ENCODE measurements at places on chromosomes 11 and 22.

DNA sequence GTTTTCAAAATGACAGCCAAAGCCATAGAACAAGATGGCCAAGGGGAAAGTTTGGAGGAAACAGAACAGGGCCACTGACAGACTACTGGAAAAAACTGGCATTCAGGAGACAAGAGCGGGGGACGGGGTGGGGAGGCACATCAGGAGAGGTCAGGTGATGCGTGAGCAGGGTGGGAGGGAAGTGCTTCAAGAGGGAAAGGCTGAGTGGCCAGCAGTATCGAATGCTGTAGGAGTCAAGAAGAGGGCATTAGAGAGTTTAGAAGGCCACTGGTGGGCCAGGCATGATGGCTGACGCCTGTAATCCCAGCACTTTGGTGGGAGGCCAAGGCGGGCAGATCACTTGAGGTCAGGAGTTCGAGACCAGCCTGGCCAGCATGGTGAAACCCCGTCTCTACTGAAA is 8.2 kb downstream of the GTPBP1 start:
- no peak for DNase-seq

DNA sequence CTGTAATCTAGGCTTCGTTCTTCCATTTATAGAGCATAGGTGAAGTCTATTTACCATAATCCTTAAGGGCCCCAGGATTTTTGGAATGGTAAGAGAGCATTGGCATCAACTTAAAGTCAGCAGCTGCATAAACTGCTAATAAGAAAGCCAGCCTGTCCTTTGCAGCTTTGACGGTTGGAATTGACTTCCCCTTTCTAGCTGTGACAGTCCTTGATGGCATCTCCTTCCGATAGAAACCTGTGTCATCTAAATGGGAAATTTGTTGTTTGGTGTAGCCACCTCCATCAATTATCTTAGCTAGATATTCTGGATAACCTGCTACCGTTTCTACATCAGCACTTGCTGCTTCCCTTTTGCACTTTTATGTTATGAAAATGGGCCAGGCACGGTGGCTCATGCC is 58.0 kb upstream of the GLYATL1B start:
- DNase-seq = no peak

- peak; percentile 66 for DNase-seq
Observed at GRCh38 chr11:103035791-103036434, 56.0 kb downstream of the DCUN1D5 start.

DNA sequence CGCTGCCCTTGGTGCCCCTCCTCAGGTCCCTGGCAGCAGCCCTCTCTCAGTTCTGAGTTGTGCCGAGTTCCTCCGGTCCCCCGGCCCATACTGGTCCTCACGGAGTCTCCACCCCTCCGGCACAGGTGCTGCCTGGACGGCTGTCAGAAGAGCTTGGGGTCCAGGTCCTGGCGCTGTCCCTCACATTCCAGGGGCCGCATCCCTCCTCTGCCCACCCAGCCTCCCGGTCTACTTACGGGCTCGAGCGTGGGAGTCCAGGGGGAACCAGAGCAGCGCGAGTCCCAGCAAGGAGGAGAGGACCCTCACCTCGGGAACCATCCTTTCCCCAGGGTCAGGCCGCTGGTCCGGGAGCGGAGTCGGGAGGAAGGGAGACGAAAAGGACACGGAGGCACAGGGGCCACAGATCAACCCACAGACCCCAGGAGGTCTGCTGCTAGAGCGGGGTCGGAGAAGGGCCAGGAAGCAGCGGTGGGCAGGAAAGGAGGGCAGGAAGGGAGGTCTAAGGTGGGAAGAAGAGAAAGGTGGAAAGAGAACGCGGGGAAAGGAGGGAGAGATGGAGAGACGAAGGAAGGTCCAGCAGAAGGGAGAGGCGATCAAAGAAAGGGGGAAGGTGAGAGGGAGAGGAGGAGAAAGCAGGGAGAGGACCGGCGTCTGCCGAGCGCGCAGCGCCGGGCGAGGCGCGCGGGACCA is 510 bp downstream of the CHRDL2 start:
- DNase-seq = no peak

DNA sequence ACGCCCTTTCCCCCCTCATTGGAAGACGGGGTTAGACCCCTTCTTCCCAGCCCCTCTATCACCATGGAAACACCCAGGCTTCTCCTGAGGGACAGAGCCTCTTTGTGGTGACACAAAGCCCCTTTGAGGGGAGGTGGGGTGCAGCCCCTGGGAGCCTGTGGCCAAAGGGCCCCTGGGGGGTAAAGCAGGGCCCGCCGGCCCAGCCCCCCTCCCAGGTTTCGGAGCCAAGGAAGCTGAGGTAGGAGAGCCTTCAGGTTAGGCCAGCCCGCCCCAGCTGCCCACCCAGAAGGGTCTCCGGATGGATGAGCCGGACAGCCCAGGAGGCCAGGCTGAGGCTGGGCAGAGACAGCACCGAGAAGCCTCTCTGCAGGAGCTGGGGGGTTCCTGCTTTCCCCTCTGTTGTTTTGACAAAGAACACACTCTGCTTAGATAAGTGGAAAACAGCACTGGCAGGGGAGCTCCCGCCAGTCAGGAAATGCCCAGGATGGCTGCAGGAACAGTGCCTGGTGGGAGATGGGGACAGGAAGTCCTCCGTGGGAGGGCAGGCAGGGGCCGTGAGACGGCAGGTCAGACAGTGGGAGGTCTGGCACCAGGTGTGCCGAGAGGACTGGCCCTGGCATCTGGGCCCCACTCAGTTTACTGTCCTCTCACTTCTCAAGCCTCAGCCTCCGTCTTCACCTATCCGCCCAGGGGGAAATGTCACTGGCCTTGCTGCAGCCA is 18.2 kb downstream of the ARVCF start:
- DNase-seq = no peak

All from NCI-H2029 treated with DMSO at 0.1 percent for 48 hours (cell line).